NCI-H510A treated with DMSO at 0.1 percent for 48 hours (cell line): ENCODE measurements at places on chromosomes 2 and 18.

- DNase-seq, result no peak
Observed at GRCh38 chr2:241066171-241066892, 35.8 kb downstream of the MTERF4 start.

DNA sequence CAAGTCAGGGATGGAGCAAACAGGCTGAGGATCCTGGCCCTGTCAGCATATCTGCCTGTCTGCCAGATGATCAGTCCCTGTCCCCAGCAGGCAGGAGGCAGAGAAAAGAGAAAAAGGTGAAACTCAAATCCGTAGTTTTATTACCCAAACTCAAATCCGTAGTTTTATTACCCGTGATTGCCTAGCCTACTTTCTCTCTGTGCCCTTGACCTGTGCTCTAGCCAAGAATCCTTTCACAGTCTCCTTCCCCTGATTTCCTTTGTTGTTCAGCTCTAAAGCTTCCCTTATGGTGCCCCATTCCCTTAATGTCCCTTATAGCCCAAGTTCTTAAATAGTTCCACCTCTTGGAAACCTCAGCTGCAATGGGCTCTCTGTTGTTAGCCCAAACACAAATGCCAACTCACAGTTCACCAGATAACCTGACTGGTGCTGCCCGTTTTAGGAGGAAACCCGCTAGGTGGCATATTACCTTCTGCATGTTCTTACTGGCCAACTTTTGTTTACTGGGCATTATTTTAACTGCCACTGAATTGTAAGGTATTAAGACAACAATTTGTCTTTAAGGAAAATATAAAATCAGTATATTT is 125.7 kb upstream of the FZD5 start:
- no peak for DNase-seq

DNA sequence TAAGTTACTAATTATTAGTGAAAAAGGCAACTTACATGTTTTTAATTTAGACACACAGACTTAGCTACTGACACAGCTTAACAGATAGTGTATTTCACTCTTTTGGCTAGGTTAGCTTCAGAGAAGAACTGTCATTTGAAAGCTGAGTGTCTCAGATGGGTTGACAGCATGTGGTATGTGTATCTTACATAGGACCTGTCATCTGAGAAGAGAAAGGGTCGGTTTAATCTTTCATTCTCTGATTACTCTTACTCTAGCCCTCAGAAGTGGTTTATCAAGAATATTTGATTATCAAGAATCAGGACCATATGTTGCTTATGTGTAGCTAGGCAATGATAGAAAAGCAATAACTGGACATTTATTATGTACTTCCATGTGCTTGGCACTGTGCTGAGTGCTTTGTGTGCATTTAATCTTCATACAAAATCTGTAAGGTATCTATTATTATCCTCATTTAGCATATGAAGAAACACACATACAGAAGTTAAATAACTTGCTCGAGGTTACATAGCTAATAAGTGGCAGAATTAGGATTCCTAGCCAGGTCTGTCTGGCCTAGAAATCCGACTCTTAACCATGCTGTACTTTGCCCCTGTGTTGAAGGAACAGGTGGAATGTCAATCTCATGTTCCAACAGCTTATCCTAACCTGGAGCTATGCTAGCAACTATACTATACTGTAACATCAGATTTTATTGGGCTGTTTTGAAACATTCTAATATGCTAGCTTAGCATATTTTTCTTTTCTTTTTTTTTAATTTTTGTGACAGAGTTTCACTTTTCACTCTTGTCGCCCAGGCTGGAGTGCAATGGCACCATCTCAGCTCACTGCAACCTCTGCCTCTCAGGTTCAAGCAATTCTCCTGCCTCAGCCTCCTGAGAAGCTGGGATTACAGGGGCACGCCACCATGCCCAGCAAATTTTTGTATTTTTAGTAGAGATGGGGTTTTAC is 28.4 kb downstream of the CFLAR start:
- no peak for DNase-seq

GRCh38 chr2:198273660-198274059 is 469.3 kb downstream of the PLCL1 start:
- no peak for DNase-seq

- no peak for DNase-seq
Observed at GRCh38 chr2:84038866-84039265, 420.2 kb downstream of the SUCLG1 start.

DNA sequence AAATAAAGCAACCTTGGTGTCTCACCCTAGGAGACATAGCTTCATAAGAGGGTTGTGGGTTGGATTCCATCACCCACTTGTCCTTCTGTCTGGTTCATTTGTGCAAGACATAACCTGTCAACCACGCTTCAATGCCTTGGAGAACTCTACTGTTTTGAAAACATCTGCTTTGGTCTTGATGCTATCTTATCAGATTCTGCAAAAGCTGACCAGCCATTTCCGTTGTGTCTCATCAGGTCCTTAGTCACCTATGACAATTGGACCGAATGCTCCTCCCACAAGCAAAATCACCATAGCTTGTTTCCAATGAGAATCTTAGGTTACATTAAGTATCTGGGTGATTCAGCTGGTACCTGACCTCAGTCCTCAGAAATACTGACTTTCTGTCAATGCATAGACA is 35.4 kb downstream of the STAT4 start:
- DNase-seq, result no peak

GRCh38 chr18:64854112-64854511 is 705.2 kb upstream of the LINC00305 start:
- no peak for DNase-seq

- DNase-seq, result no peak
Observed at GRCh38 chr2:202410092-202410491, 34.0 kb downstream of the BMPR2 start.

GRCh38 chr2:29753671-29754444 is 167.5 kb downstream of the ALK start:
- DNase-seq, result no peak

GRCh38 chr18:48065601-48065995 is 135.1 kb upstream of the SMAD2 start:
- DNase-seq, result no peak

DNA sequence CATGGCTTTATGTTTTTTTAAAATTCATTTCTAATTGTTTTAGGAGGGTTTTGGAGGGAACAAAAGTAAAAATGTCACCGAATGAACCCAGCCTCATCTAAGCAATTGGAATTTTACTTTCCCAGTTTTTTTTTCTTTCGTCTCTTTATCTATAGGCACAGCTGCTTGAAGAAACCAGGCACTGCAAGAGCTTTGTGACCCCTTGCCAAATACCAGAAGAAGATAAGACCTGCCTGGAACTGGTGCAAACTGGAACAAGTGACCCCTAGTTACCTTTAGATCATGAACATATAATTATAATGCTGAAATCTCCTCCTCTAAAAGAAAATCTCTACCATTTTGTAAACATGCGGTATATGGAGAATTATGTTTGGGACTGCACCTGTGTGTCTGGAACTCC is 100.9 kb downstream of the TSN start:
- no peak for DNase-seq

- DNase-seq, result no peak
Observed at GRCh38 chr2:132936791-132937190, 266.8 kb upstream of the LYPD1 start.

DNA sequence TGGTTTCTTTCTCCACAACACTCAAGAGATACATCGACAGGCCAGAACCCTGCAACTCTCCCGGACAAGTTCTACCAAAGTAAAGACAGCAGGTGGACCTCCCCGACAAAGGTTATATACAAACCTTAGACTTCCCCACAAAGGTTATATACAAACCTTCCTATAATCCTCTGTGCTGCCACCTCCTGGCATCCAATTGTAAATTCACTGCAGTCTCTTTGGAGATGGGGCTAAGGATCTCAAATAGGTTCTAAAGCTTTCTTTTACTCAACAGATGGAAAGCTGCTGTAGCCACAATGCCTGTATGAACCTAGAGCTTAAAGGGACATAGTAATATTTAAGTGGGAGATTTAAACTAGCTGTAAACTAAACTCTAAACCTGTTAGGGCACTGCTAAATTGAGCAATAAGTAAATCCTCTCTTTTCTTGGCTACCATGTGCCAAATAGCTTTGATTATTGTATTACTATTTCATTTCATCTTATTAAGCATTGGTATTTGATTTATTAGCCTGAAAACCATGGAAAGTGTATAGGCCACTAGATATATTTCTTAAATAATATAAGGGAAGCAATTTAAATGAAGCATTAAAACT is 9.8 kb upstream of the MREG start:
- peak; percentile 55 for DNase-seq

- DNase-seq, result no peak
Observed at GRCh38 chr2:146468578-146468977, 1376.3 kb upstream of the ACVR2A start.

- peak; percentile 91 for DNase-seq
Observed at GRCh38 chr2:182716650-182716979, 558 bp downstream of the DNAJC10 start.

GRCh38 chr2:106545007-106545406 is 57.8 kb downstream of the CD8B2 start:
- DNase-seq, result no peak

- DNase-seq, result no peak
Observed at GRCh38 chr2:126494593-126494992, 161.4 kb upstream of the GYPC start.
